ENCODE measurements at places on chromosomes 6 and 20.

- DNase-seq = no peak
Observed at GRCh38 chr6:146884728-146885127, 286.0 kb downstream of the ADGB start.

- DNase-seq = no peak
Observed at GRCh38 chr20:50415021-50415515, 95.1 kb upstream of the PTPN1 start.

GRCh38 chr20:17403461-17403860 lies 127.7 kb downstream of the BFSP1 start:
- DNase-seq = no peak

DNA sequence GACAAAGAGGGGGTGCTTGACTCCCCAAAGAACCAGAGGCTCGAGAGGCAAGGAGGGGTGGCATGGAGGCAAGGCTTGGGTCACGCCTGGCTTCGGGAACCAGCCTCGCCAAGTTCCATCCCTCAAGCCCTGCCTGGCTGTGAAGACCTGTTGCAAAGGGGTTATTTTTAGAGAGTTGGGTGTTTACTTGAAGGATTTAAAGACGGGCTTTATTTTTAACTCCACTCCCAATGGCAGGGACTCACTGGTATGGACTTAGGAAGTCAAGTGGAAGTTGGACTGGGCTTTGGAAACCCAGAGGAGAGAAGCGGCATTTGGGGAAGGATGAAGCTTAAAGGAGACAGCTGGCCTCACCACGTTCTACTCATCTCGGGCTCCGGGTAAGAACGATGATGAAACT lies 43.1 kb downstream of the JPH2 start:
- DNase-seq = no peak

DNA sequence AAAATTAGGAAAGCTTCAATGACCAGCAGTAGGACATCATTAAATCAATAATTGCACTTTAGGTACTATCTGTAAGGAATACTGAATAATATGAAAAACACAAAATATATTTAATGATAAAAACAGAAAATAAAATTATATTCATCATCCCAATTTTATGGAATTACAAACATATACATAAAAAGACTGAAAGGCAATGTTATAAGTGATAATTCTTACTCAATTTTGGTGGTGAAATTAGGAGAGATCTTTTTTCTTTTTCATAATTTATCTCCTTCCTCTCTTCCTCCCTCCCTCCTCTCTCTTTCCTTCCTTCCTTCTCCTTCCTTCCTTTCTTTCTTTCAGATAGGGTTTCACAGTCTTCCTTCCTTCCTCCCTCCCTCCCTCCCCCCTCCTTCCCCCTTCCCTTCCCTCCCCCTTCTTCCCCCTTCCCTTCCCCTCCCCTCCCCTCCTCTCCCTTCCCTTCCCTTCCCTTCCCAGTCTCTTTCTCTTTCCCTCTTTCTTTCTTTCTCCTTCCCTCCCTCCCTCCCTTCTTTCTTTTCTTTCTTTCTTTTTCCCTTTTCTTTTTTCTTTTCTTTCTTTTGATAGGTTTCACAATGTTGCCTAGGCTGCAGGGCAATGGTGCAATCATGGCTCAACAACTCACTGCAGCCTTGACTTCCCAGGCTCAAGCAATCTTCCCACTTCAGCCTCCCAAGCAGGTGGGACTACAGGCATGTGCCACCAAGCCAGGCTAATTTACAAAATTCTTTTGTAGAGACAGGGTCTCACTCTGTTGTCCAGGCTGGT lies 36.8 kb downstream of the RSPH3 start:
- DNase-seq = no peak

GRCh38 chr6:153328194-153328593 lies 197.1 kb upstream of the RGS17 start:
- no peak for DNase-seq

DNA sequence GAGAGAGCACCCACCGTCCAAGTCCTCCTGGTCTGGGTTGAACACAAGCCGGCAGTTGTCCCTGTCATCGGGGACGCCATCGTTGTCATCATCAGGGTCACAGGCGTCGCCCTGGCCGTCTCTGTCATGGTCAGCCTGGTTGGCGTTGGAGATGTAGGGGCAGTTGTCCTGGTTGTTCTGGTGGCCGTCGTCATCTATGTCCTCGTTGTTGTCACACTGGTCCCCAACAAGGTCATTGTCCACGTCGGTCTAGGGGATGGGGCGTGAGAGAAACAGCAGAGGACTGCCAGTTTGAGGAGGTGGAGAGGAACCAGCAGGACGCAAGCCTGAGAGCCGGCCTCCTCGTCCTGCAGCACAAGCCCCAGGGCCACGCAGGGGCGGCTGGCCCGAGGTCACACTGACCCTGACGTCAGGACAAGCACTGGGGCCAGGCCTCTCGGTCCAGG lies 28.5 kb downstream of the THBS2 start:
- no peak for DNase-seq

- no peak for DNase-seq
Observed at GRCh38 chr6:148448369-148449012, 105.9 kb downstream of the SASH1 start.

GRCh38 chr6:105981002-105981887 lies 104.9 kb upstream of the PRDM1 start:
- DNase-seq = peak; percentile 46

GRCh38 chr6:165634101-165634880 lies 28.8 kb downstream of the PDE10A start:
- no peak for DNase-seq

- DNase-seq = no peak
Observed at GRCh38 chr20:61727761-61728160, 337.9 kb downstream of the TAF4 start.

- DNase-seq = no peak
Observed at GRCh38 chr6:55433446-55434130, 106.3 kb downstream of the GFRAL start.

- DNase-seq = no peak
Observed at GRCh38 chr6:153056308-153056707, 53.8 kb upstream of the MTRF1L start.

DNA sequence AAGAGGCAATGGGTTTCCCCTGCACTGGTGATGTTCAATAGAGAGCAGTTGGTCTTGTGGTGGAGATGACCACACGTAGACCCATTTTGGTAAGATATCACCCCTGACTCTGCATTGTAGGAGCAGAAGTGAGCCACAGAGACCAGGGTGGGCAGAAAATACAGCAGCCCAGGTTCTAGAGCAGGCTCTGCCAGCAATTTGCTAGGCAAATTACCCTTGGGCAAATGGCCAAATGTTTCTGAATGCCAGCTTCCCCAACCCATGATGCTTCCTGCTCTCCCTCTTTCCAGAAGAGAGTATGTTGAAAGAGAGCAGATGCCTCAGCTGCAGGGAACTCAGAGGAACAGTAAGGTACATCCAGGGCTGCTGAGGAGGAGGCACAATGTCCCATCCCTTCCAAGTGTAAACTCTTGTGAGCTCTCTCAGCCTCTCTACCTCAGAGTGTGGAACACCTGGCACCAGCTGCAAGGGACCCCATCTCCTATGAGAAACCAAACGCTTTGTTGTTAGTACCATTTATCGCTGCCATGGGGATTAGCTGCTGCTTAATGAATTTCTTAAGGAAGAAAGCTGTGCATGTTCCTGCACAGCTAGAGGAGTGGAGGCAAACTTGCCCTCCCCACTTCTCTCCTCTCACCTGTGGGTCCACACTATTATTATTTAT lies 317.5 kb upstream of the MOCS1 start:
- no peak for DNase-seq

DNA sequence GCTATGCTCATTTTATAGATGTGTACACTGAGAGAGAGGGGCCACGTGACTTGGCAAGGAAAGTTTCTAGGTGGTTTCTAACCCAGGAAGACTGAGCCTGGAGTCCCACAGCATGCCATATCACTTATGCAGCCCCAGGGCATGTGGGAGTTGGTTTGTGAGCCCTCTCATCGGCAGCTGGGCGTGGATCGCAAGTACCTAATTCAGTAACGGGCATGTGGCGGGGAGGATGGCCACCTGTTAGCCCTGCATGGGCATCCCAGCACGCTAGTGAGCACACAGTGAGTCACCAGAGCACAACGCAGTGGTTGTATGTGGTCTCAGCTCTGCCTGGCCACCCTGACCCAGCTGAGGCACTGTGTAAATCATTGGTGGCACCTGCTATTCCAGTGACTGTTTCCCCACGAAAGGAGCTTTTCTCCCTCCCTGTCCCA lies 88.3 kb downstream of the NINL start:
- DNase-seq = no peak

DNA sequence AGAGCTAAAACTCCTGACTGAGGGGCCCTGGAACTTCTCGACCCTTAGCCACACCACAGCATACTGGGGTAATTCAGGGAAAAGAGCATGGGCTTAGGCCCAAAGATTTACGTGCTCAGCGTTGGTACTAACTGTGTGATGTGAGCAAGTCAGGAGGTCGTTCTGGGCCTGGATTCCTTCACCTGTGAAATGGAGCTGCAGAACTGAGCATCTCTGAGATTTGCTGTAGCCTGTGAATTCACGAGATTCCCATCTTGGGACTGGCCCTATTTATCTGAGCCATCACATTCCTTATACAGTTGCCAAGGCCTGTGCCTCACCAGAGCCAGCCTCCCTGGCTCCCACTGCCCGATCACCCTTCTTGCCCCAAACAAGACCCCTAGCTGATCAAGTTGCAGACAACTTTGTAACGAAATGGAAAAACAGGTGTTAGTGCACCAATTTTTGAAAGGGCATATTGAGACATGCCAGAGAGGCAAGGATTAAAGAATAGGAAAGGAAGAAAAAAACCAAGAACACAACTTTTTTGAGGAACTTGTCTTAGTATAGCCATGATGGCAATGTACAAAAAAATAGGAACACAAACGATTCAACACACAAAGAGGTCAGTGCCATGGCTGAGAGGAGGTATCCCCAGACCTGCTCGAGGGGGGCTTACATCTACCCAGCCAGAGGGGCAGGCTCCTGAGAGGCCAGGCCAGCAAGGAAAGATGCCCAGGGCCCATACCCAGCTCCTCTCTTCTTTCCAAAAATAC lies 323.0 kb upstream of the JARID2 start:
- DNase-seq = no peak

DNA sequence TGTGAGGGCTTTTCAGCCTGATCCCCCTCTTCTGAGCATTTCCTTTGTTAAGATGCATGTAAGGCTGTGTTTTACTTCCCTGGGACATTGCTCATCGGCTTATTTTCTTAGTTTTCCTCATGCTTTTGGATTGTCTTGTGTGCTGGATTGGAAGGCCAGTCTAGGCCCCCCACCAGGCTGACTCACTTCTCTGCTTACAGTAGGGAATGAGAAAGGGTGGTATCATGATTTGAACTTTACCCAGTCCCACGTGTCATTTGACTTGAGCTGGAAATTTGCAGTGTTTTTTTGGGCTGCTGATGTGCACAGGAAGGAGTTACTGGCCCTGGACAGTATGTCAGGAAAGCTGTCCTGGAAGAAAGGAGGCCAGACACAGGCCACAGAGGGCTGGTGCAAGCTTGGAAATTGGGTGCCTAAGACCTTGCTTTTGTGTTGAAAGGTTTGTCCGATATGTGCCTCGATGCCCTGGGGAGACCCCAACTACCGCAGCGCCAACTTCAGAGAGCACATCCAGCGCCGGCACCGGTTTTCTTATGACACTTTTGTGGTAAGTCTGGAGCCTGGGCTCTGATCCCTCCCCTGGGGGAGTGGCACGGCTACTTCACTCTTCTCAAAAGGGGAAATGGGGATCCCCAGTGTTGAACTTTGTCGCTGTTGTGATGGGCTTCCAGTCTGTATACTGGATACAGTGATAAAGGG lies 12.8 kb downstream of the RNF114 start:
- no peak for DNase-seq

DNA sequence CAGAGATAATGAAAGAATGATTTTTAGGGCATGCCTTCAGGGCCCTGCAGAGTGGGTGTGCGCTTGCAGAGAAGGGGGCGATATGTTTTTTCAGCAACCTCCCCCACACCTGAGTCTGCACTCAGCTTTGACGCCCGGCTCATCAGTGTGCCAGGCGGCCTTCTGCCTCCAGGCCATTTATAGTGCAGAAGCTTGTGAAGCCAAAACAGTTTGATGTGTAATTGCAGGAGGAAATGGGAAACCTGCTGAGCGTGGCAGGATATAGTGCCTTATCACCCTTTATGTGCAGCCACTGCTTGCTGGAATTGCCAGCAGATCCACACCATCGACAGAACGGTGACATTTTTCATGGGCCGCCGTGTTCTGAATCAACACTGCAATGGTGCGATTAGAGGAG lies 178.2 kb downstream of the CDH4 start:
- no peak for DNase-seq

GRCh38 chr6:20438462-20439070 lies 36.9 kb downstream of the E2F3 start:
- DNase-seq = no peak

DNA sequence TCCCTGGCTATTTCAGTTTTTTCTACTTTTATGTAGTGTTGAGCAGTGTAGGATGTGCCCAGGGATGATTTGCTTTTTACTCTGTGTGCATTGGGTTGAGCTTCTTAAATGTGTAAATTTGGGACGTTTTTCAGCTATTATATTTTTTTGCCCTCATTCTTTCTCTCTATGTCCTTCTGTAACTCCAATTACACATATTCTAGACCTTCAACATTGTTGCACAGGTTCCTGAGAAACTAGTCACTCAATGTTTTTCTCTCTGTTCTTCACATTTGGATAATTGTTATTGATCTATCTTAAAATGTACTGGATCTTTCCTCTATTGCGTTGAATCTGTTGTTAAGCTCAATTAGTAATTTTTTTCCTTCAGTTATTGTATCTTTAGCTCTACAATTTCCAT lies 162.7 kb upstream of the TCF21 start:
- DNase-seq = no peak

DNA sequence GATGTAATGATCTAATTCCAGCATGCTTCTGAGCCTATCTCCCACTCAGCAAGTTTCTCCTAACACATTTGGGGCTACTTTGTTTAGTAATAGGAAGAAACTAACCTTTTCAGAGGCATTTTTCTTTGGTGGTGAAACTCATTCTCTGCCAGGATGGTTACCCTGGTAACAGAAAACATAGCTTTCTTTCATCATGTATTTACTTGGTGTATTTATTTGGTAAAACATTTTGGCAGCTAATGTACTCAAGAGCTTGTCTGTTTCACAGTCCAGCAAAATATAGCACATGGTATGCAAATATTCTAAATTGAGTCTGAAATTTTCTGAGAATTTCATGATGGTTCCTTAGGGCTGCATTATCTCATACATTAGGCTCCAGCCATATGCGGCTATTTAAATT lies 100.0 kb downstream of the SLC35B3 start:
- no peak for DNase-seq

GRCh38 chr6:17962436-17963031 lies 24.9 kb downstream of the KIF13A start:
- no peak for DNase-seq

GRCh38 chr6:167811442-167812087 lies 15.1 kb upstream of the AFDN start:
- no peak for DNase-seq

DNA sequence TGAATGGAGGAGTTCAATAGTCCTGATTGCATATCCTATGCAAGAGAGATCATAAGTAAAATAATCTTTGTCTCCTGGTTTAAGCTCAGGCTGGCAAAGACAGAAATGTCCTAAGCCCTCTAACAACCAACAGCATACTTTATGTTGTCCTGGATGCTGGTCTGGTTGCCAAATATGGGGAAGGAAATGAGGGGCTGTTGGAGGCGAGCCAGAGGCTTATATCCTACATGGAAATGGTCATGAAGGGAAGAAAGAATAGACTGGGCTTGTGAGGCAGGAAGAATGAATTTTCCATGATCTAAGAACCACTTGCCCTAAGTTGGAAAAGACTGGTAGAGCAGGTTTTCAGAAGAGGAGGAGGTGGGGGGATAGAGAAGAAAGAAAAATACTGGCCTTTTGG lies 237.1 kb downstream of the SMOC2 start:
- no peak for DNase-seq

GRCh38 chr6:10521104-10521808 lies at the start of gene GCNT2:
GCNT2 (plus strand) TSS chr6:10521351; CDS start chr6:10528912, 7,561 bp downstream.
- DNase-seq = no peak

GRCh38 chr20:54590856-54591255 lies 115.5 kb downstream of the DOK5 start:
- no peak for DNase-seq
